ENCODE measurements at places on chromosomes 16 and 17. TPM values are rescaled to one million over a fixed set of nuclear protein-coding genes. Genes with fewer than 3 reads are reported as not detected.

The HOXB1 gene
- not detected for total RNA-seq

The GRB7 gene
- total RNA-seq: under 0.01 TPM

The NAE1 gene
- 84.6 TPM for total RNA-seq

The CDK5R1 gene
- 0.59 TPM for total RNA-seq

The KRTAP2-3 gene
- total RNA-seq: not detected

The KRT33B gene
- 1.1 TPM for total RNA-seq

The CDR2L gene
- 15.9 TPM for total RNA-seq

The KLHL10 gene
- total RNA-seq: 0.36 TPM

The ANKRD13B gene
- 18.5 TPM for total RNA-seq

The SHBG gene
- 0.36 TPM for total RNA-seq

The UNC13D gene
- total RNA-seq: 2.1 TPM

The TP53TG3B gene
- not detected for total RNA-seq

The NOS2 gene
- total RNA-seq: not detected

The KRTAP4-8 gene
- total RNA-seq: not detected

The LAT gene
- 1.4 TPM for total RNA-seq

The LDHD gene
- 3.6 TPM for total RNA-seq

The BCAR1 gene
- total RNA-seq: 66.9 TPM

The BRIP1 gene
- total RNA-seq: 5.9 TPM

The NPB gene
- total RNA-seq: under 0.01 TPM

The SLC35G6 gene
- not detected for total RNA-seq

The HAP1 gene
- total RNA-seq: under 0.01 TPM

The RPL38 gene
- 728 TPM for total RNA-seq

The CLEC19A gene
- not detected for total RNA-seq

The RBL2 gene
- total RNA-seq: 61.0 TPM

The TBC1D3K gene
- total RNA-seq: not detected

The RFFL gene
- 15.6 TPM for total RNA-seq

The KRTAP4-3 gene
- not detected for total RNA-seq

The MT2A gene
- 33.7 TPM for total RNA-seq

The CAPNS2 gene
- 1.1 TPM for total RNA-seq

The ZSCAN10 gene
- not detected for total RNA-seq

The ZDHHC1 gene
- total RNA-seq: 9.0 TPM

The CFAP20 gene
- total RNA-seq: 26.1 TPM

The P2RX5 gene
- total RNA-seq: 0.36 TPM

The ABAT gene
- total RNA-seq: 6.5 TPM

The CDT1 gene
- 2.9 TPM for total RNA-seq

The ATP2A1 gene
- total RNA-seq: 0.36 TPM

The AGRP gene
- total RNA-seq: not detected

The WNT3 gene
- 0.88 TPM for total RNA-seq

The FN3K gene
- 2.9 TPM for total RNA-seq

The HSDL1 gene
- 18.1 TPM for total RNA-seq

The COG7 gene
- 17.0 TPM for total RNA-seq

The CBFA2T3 gene
- not detected for total RNA-seq

The RND2 gene
- 0.29 TPM for total RNA-seq

The FOXL1 gene
- 3.2 TPM for total RNA-seq

The BOLA2B gene
- 64.8 TPM for total RNA-seq

The CD79B gene
- total RNA-seq: 0.36 TPM

The RTN4RL1 gene
- 1.5 TPM for total RNA-seq

The TBC1D3C gene
- total RNA-seq: not detected

The SHISA6 gene
- total RNA-seq: not detected

The ABCA8 gene
- 36.2 TPM for total RNA-seq

The BICDL2 gene
- 0.29 TPM for total RNA-seq

The ATP2A3 gene
- total RNA-seq: 1.8 TPM

The DOK4 gene
- total RNA-seq: 29.0 TPM

The SAMD14 gene
- total RNA-seq: 2.7 TPM

The CARD14 gene
- total RNA-seq: not detected

The FBXW10B gene
- 0.29 TPM for total RNA-seq

The KRT36 gene
- total RNA-seq: 0.36 TPM

The ATP2C2 gene
- not detected for total RNA-seq
